Cardiac ventricle fibroblast (primary cell): ENCODE measurements at places on chromosomes 7 and 10. TPM values are rescaled to one million over a fixed set of nuclear protein-coding genes. Genes with fewer than 3 reads are reported as not detected.

The MMD2 gene
- total RNA-seq = not detected in 2 replicates

The GPR22 gene
- not detected in 2 replicates for total RNA-seq

The FZD8 gene
- total RNA-seq = 2.4 TPM in 2 replicates

The NEUROG3 gene
- total RNA-seq = not detected in 2 replicates

The BAIAP2L1 gene
- 1.6 and 4.4 TPM in 2 replicates for total RNA-seq

The WEE2 gene
- total RNA-seq = not detected in 2 replicates

The TAS2R16 gene
- not detected in 2 replicates for total RNA-seq

The NPC1L1 gene
- not detected in 2 replicates for total RNA-seq

The RELN gene
- 0.12 and 0.39 TPM in 2 replicates for total RNA-seq

The TMEM106B gene
- total RNA-seq = 33.1 and 66.0 TPM in 2 replicates

The CRTAC1 gene
- not detected in 2 replicates for total RNA-seq

The INA gene
- 0.12 and 0.59 TPM in 2 replicates for total RNA-seq

The TFPI2 gene
- total RNA-seq = 87.4 and 112 TPM in 2 replicates

The FAM221A gene
- 0.56 and 0.64 TPM in 2 replicates for total RNA-seq

The STAG3 gene
- 0.87 and 2.6 TPM in 2 replicates for total RNA-seq

The GRID2IP gene
- total RNA-seq = not detected in 2 replicates

The IGF2BP3 gene
- 14.6 and 17.7 TPM in 2 replicates for total RNA-seq

The UNC5B gene
- 58.3 and 61.5 TPM in 2 replicates for total RNA-seq

The MALRD1 gene
- total RNA-seq = 0.50 and 1.1 TPM in 2 replicates

The SPDYE17 gene
- total RNA-seq = not detected in 2 replicates

The HOXA4 gene
- not detected in 2 replicates for total RNA-seq

The MLXIPL gene
- 0.54 TPM in 1 of 2 replicates, not detected in the other for total RNA-seq

The CDC14C gene
- total RNA-seq = not detected in 2 replicates

The SHTN1 gene
- 0.75 and 2.4 TPM in 2 replicates for total RNA-seq

The LBX1 gene
- not detected in 2 replicates for total RNA-seq

The GSTO2 gene
- total RNA-seq = 0.25 and 0.54 TPM in 2 replicates

The ZNF488 gene
- total RNA-seq = 0.06 TPM in 1 of 2 replicates, not detected in the other

The SRRM3 gene
- total RNA-seq = 6.8 and 7.9 TPM in 2 replicates

The VPS50 gene
- 8.7 and 15.9 TPM in 2 replicates for total RNA-seq

The NEUROD6 gene
- total RNA-seq = not detected in 2 replicates

The PSPH gene
- total RNA-seq = 15.4 and 24.5 TPM in 2 replicates
